Epithelial cell of esophagus (primary cell): ENCODE measurements at places on chromosomes 12 and 14.

DNA sequence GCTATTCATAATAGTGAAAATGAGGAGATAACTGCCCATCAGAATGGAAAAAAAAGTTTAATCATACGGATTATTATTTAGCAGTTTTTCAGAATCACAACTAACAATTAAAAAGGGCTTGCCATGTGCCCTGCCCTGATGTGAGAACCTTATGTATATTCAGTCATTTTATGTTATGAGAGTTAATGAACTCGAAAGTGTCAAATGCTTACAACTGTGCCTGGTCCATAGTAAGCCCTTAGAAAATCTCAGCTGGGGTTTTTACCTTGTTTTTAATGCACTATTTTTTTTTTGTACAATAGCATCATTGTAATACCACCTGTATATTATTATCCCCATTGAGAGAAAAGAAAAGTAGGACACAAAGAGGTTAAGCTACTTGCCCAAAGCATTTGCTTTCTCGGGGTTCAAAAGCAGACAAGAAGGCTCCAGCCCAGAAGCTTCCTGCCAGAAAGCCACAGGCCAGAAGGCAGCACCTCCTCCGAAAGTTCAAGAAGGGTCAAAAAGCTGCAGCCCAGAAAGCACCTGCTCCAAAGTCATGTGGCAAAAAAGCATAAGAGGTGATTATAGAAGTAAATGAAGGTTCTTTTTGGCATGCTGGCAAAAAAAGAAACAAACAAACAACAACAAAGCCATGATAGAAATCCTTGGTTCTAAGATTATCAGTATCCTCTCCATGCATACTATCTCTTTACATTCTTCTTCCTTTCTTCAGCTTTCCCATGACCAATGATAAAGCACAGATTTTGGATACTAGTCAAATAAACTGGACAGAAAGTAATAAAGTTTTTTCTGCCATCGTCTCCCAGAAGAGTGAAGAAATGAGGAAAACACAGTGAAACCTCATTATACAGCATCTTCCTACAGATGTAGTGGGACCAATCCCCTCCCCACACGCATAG, 59.1 kb upstream of the NAP1L1 start:
- no peak for DNase-seq

DNA sequence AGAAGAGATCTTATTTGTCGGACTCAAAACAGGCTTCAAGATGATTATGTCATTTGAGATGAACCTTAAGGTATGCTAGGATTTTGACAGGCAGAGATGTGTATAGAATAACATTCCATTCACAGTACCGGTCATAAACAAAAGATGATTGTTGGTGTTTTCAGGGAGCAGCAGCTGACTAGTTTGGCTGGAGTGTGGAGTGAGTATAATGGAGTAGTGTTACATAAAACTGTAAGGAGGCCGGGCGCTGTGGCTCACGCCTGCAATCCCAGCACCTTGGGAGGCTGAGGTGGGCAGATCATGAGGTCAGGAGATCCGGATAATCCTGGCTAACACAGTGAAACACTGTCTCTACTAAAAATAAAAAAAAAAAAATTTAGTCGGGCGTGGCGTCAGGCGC, 23.9 kb downstream of the SERPINA10 start:
- DNase-seq = peak; percentile 56

DNA sequence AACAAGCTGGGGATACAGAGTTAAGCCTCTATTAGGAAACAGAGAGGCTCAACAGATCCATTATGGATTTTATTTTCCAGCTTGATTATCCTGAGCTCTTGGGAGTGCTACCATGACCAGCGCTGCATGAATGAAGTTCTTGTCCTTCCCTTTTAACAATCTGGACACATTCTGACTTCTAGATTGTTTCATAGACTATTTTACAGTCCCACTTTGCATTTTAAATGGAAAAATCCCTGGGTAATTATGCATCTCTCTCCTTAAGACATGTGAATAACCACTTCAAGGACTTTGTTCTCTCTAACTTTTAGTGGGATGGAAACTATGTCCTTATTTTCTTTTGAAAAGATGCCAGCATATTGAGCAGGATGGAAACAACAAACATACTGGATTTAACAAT, 2.0 kb downstream of the CCDC198 start:
- no peak for DNase-seq

DNA sequence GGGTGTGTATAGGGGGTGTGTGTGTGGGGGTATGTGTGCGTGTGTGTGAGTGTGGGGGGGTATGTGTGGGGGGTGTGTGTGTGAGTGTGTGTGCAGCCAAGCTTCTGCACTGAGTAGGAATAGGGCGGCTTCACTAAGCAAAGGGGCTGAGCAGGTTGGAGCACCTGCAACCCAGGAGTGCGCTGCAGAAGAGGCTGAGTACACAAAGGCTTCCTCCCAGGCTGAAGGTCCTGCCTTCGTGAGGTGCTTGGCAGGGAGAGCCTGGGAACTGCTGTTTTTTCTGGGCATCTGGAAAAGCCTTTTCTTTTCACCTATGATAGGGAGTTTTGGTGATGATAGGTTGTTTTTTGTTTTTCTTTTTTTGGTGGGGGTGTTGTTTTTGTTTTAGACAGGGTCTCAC, 6.0 kb upstream of the NUDT14 start:
- no peak for DNase-seq

GRCh38 chr14:97499790-97500481, 702.8 kb downstream of the VRK1 start:
- peak; percentile 11 for DNase-seq

- DNase-seq = no peak
Measured at GRCh38 chr12:30927222-30927611, 669 bp downstream of the TSPAN11 start.

GRCh38 chr12:124039276-124039675, 66.3 kb downstream of the ZNF664 start:
- no peak for DNase-seq

GRCh38 chr14:29580763-29581162, 346.9 kb downstream of the PRKD1 start:
- no peak for DNase-seq

GRCh38 chr12:58452546-58452945, 467.8 kb downstream of the LRIG3 start:
- DNase-seq = no peak

DNA sequence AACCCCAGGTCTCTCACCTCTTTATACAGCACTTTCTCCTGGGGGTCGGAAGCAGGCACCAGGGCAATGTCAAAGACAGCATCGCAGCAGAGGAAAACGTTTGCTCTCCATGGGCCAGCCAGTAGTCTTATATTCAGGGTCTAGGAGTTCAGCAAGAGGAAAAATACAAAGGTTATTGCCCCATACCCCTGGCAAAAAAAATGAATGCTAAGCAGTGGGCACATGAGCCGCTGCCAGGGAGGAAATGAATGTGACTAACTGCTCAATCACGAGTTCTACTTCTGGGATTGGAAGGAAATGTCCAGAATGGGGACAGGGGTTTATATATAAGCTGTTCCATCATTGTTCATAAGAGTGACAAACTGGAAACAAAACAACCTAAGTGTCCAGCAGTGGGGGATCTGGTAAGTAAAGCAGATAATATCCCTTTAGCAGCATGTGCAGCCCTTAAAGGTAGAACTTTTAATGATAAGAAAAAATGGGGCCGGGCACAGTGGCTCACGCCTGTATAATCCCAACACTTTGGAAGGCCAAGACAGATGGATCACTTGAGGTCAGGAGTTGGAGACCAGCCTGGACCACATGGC, 53.8 kb downstream of the PHETA1 start:
- peak; percentile 37 for DNase-seq

DNA sequence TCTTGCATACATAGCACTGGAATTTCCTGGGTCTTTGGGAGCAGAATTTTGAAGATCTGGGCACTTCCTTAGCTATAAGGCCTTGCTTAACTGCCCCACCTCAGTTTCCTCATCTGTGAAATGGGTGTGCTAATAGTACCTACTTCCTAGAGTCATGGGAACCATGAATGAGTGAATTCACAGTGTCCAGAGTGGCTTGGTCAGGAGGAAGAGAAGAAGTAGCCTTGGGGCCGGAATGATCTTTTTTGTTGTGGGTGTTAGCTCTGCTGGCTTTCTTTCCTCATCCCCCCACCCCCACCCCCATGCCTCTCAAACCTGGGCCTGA, 2.4 kb downstream of the SH2B3 start:
- DNase-seq = no peak

DNA sequence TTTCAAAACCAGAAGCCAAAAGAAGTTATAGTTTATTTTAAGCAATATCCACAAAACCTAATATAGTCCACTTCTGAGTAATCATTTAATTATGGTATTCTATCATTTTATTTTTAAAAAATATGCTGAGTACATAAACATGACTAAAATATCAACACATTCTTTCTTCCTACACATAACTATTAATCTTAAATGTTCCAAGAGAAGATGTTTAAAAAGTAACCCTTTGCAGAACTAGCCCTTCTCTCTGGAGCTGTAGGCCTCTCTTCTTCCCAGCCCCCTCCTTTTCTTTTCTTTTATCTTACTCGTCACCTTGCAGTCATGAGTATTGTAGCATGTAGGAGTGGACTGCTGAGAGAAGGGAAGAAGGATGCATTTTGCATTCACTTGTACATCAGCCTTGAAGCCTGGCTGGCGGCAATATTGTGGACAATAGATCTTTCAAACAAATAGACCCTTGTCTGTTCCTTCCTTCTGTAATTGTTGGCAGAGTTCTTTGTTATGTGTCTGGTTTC, 941.9 kb downstream of the NRXN3 start:
- DNase-seq = no peak

DNA sequence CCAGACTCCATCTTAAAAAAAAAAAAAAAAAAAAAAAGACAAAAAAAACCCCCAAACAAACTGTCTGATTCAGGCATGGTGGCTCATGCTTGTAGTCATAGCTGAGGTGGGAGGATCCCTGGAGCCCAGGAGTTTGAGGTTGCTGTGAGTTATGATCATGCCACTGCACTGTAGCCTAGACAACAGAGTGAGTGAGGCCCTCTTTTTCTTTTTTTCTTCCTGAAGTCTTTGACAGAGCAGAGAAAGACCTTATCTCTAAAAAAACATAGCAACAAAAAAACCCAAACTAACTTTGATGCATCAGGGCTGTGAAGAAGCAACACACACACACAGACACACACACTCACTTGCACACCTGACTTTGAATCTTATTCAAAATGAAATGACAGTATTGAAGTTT, 7.7 kb upstream of the AMN1 start:
- peak; percentile 91 for DNase-seq

GRCh38 chr14:76123426-76124225, 28.1 kb upstream of the GPATCH2L start:
- no peak for DNase-seq

DNA sequence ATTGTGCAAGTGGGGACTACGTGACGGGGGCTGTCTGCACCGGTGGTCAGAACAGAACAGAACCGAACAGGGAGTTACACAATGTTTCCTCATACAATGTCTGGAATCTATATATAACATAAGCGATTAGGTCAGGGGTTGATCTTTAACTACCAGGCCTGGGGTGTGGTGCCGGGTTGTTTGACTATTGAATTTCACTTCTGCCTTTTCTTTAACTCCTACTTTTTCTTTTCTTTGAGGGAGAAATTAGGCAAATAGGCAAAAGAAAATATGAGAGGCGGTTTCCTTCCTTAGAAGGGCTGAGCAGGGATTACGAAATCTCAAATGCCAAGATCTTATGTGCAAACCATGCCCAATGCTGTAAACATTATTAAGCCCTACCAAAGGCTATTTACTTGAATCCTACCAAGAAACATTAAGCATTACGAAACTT, 140.3 kb downstream of the SLC38A6 start:
- DNase-seq = no peak

DNA sequence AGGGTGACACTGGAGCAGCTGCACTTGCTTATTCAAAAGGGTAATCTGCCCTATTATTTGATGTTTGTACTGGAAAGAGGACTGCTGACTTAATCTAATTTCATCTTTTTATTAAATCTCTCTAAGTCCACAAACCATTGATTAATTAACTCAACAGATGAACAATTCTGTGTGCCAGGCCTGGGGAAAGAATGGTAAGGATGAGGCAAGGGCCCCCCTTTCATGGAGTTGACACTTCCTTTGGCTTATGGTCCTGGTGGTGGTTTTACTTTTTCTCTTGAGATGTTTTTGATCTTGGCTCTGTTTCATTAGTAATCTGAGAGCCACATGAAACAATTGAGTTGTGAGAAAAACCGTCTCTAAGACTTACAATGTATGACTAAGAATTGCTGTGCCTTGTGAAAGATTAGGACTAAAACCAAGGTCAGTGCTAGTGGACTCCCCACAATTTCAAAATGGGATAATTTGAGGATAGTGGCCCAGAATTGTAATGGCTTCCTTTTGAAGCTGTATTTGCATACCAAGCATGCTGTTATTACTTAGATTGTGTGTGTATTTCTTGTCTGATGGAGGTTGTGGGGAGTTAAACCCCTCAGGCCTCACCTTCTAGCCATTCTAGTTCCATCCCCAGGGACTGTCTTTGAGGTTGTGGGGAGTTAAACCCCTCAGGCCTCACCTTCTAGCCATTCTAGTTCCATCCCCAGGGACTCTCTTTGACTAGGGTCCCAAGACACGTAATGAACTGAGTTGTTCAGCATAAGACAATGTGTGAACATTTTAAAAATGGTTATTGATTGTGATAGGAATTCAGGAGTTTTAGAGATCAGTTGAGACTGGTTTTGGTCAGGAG, 52.5 kb upstream of the EVL start:
- peak; percentile 22 for DNase-seq

DNA sequence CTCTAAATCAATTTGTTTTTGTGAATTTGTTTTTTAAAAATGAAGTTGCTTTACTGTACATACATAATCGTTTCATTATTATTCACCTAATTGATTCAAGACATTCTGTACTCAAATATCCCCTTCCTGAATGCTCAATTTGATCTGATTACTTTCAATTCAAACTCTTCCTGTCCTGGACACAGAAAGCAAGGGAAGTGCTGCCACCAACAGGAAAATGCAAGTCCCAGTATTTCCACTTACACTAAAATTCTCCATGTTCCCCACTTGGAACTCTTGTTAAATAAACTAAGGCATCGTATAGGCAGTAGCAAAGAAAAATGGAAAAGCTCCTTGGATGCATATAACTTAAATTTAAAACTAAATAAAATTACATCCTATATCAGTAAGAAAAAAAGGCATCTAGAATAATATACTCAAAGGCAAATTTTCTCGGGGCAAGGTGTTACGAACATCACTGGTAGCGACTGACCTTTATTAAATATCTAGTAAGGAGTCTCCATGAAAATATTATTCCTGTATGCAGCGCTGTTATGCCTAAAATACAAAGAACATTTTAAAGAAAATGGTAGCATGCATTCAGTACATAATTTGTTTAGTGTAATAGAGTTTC, 72.0 kb upstream of the DBX2 start:
- peak; percentile 61 for DNase-seq

DNA sequence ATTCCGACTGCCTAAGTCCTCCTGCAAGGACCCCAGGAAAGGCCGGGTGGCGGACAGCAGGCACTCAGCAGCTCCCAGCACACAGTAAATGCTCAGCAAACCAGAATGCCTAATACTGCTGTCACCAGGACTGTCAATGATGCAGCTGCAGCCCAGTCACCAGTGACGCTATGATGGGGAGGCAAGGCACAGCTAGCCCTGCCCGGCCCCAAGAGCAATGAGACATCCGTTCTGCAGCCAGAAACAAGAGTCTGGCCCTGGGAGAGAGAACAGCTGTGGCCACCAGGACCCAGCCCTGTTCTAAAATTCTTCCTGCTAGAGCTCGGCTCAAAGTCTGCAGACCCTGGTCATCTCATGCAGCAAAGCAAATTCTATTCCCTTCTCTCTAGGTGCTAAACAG, 69.8 kb downstream of the NCOR2 start:
- peak; percentile 92 for DNase-seq
